Activated CD4-positive, alpha-beta T cell treated with anti-CD3 and anti-CD28 coated beads, Interleukin-2, amount 10 ng/mL, durations not matched to agents 24 days and 14 days (primary cell): ENCODE measurements at places on chromosomes 1 and 21. TPM values are rescaled to one million over a fixed set of nuclear protein-coding genes. Genes with fewer than 3 reads are reported as not detected.

C1QB gene
- total RNA-seq = not detected in 2 replicates

SPATA45 gene
- total RNA-seq = not detected in 2 replicates

GJA5 gene
- not detected in 2 replicates for total RNA-seq

BLACAT1 gene
- total RNA-seq = 0.16 and 0.17 TPM in 2 replicates

ICOSLG gene
- 7.6 and 8.3 TPM in 2 replicates for total RNA-seq

DNA sequence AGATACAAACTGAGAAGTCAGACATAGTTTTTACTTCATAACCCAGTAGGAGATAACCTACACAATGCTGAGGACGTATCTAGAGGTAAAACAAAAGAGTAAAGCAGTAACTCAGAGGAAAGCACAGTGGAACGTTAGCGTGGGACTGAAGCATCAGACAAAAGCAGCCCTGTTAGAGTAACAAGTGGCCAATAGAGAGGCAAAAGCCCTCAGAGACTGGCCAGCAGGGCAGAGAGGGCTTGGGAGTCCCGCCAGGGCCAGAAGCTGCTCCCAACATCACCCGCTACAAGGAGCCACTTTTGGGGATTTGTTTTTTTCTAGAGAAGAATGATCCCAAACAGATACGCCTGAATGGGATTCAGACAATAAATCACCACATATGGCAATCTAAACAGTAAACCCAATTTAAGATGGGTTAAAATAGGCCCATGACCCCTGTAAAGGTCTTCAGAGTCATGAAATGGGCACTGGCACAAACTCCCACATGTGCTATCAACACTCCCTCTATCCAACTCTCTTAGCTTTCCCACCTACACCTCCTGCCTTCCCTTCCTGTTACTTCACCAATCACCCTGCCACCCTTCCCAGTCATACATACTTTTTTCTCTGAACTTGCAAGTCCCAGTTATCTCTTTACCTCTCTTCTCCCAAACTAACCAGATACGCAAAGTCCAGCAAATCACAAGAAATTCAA lies 17.2 kb downstream of the TADA1 start:
- H3K36me3 ChIP-seq = peaks cover 67% of the 10 kb centered on the region
- peaks cover 14% of the 10 kb centered on the region for H3K4me1 ChIP-seq
- H3K4me3 ChIP-seq = no peak overlapping the region
- H3K27me3 ChIP-seq = no peaks in the 10 kb centered on the region

GRCh38 chr1:203063287-203063686 lies 22.5 kb downstream of the MYOG start:
- no peak overlapping the region for H3K4me3 ChIP-seq
- H3K4me1 ChIP-seq = peaks cover 2% of the 10 kb centered on the region
- no peak overlapping the region for H3K27ac ChIP-seq
- no peak for DNase-seq

DNA sequence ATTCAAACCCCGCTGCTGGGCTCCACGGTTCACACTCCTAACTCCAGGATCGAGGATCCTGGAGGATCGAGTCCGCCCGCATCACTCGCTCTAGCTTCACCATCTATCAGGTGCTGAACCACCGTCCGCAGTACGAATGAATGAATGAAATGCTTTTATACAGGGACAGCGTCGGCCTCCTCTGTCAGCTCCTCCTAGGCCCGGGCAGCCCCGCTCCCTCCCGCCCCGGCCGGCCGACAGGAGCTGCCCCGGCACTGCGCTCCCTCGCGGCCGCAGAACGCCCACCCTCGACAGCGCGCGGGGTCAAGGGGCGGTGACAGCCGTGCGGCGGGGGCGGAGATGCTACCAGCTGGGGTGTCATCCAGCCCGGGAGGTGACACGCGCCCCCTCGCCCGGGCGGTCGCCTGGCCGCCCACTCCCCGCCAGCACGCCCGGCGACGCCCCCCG lies 520 bp downstream of the ZBTB17 start:
- DNase-seq = peak; percentile 93
- no peaks in the 10 kb centered on the region for H3K27me3 ChIP-seq
- peaks cover 32% of the 10 kb centered on the region for H3K36me3 ChIP-seq
- H3K4me3 ChIP-seq = peak overlapping the region; percentile 90
- peaks cover 44% of the 10 kb centered on the region for H3K4me1 ChIP-seq
- H3K27ac ChIP-seq = peak overlapping the region; percentile 93

DNA sequence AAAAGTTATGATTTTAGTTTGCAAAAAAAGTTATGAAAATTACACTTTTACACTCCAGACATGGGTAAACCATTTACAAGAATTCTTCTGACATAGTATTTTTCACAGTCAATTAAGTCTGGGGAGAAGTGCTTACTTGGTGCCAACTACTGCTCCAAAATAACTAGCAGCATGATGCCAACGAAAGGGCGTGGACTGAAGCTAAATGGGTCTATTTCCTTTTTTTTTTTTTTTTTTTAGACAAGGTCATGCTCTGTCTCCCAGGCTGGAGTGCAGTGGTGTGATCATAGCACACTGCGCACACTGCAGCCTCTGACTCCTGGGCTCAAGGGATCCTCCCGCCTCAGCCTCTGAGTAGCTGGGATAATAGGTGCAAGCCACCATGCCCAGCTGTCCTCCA lies 43.2 kb downstream of the FMO4 start:
- peaks cover 6% of the 10 kb centered on the region for H3K27me3 ChIP-seq
- H3K4me3 ChIP-seq = no peak overlapping the region
- no peaks in the 10 kb centered on the region for H3K36me3 ChIP-seq

DNA sequence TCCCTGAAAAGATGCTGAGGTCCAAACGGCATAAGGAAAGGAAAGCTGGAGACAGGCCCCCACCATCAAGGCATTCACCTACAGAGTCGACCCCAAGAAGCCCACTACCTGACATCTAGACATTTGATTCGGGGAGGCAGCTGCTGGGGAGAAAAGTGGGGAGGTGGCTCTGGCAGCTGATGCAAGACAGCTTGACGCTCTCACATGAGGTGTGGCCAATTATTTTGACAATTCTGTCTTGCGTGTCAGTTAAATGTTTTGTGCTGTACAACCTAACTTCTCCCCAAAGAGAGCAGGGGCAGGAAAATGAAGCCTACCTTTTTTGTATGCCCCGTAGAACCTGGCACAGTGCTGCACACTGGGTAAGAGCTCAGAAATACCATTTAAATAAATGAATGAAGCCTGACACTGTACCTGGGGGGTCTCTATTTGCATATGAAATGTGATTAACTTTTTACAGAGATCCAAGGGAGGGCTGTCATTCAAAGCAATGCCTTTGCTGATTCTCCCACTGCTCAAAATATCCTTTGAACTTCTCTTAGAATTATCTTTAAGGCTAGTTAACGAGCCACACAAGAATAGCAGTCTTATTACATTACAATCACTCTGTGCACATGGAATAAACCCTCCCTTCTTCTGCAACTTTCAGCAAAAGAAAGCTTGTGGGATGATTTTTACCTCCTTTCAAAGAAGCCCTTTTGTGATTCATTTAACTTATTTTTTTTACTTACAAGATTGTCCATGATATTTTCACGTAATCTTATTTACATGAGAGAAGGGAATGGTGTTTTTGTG lies 163.2 kb downstream of the TNR start:
- H3K4me3 ChIP-seq = no peak overlapping the region
- H3K4me1 ChIP-seq = no peaks in the 10 kb centered on the region
- no peak for DNase-seq
- H3K36me3 ChIP-seq = no peaks in the 10 kb centered on the region
- no peak overlapping the region for H3K27ac ChIP-seq

GRCh38 chr1:202659541-202659940 lies 50.7 kb downstream of the SYT2 start:
- no peaks in the 10 kb centered on the region for H3K4me1 ChIP-seq
- no peaks in the 10 kb centered on the region for H3K36me3 ChIP-seq
- no peak overlapping the region for H3K4me3 ChIP-seq
- peaks cover 40% of the 10 kb centered on the region for H3K27me3 ChIP-seq
- no peak for DNase-seq

GRCh38 chr1:115462566-115463076 lies 124.6 kb upstream of the NGF start:
- no peak overlapping the region for H3K4me3 ChIP-seq
- no peak for DNase-seq

DNA sequence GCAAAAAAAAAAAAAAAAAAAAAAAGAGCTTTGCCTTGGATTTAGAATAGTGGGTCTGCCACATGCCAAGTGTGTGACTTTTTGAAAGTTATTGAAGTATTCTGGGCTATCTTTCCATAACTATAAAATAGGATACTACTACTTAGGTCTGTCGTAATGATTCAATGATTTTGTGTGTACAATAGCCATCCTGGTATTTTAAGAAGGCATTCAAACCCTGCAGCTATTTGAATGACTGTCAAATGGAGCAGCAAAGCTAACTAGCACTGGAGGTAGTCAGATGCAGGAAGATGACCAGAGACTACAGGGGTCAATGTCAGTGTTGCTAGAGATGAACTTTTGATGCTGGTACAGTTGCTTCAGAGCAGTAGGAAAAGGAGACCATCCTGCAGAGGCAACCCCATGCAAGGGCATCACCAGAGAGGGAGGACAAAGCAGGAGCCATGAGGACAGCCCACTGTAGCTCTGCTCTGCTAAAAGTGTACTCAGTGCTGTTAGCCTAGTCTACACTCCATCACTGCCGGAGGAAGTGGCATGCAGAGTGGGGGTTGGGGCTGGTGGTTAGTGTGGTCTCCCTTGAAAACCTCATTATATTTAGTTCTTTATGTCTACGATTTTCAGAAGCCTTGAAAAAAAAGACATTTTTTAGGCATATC lies 29.0 kb downstream of the DUSP10 start:
- H3K4me1 ChIP-seq = peaks cover 81% of the 10 kb centered on the region
- H3K27ac ChIP-seq = peak overlapping the region; percentile 93
- DNase-seq = peak; percentile 95
- H3K36me3 ChIP-seq = peaks cover 29% of the 10 kb centered on the region
- no peaks in the 10 kb centered on the region for H3K27me3 ChIP-seq

- H3K36me3 ChIP-seq = no peaks in the 10 kb centered on the region
- no peak overlapping the region for H3K27ac ChIP-seq
- DNase-seq = no peak
- H3K27me3 ChIP-seq = peaks cover 4% of the 10 kb centered on the region
- H3K4me3 ChIP-seq = no peak overlapping the region
- H3K4me1 ChIP-seq = peaks cover 6% of the 10 kb centered on the region
Observed at GRCh38 chr1:8241417-8242014, 76.4 kb upstream of the SLC45A1 start.

DNA sequence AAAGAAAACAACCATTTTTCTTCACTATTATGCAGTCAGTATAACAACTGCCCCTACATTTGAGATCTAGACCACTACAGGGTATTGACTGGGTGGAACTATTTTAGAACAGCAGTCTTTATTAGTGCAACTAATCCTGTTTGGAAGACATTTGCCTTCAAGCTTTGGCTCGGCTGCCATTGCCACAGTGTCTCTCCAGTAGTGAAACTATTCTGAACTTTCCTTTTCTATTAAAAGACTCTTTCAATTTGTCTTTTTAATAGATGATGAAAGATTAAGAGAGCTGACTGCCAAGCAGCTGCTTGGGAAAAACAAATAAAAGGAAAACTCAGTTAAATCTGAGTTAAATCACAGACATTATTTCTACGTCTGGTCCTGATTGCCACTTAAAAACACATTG lies 49.3 kb downstream of the LPGAT1 start:
- no peak for DNase-seq
- H3K36me3 ChIP-seq = peaks cover 32% of the 10 kb centered on the region
- H3K4me3 ChIP-seq = no peak overlapping the region

- H3K4me3 ChIP-seq = no peak overlapping the region
- no peak overlapping the region for H3K27ac ChIP-seq
- H3K27me3 ChIP-seq = peaks cover 2% of the 10 kb centered on the region
- no peak for DNase-seq
- peaks cover 2% of the 10 kb centered on the region for H3K4me1 ChIP-seq
Observed at GRCh38 chr21:36639769-36640168, 59.1 kb upstream of the SIM2 start.

- DNase-seq = no peak
- H3K36me3 ChIP-seq = no peaks in the 10 kb centered on the region
- no peaks in the 10 kb centered on the region for H3K27me3 ChIP-seq
Observed at GRCh38 chr1:104856091-104856490, 1106.4 kb downstream of the AMY1C start.

DNA sequence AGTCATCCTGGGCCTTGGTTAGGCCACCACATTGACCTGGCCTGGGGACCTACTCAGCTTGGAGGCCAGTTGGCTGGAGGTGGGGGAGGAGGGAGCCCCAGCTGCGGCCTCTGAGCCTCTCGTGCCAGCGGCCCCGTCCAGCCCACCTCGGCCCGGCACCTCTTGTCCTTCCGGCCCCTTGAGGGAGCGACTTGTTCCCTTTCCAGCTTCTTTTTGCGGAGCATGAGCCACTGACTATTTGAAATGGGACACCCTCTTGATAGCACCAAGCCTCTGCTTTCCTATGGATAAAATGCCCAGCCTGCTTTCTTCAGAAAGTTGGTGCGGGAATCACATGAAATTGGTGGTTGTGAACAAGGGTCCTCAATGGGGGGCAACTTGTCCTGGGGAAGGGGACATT lies 24.7 kb upstream of the ARHGEF10L start:
- no peak overlapping the region for H3K27ac ChIP-seq
- no peaks in the 10 kb centered on the region for H3K4me1 ChIP-seq
- no peak overlapping the region for H3K4me3 ChIP-seq
- H3K36me3 ChIP-seq = no peaks in the 10 kb centered on the region
- peaks cover 2% of the 10 kb centered on the region for H3K27me3 ChIP-seq
- no peak for DNase-seq

- H3K4me3 ChIP-seq = no peak overlapping the region
- no peak overlapping the region for H3K27ac ChIP-seq
- no peak for DNase-seq
- H3K36me3 ChIP-seq = peaks cover 21% of the 10 kb centered on the region
- H3K4me1 ChIP-seq = peaks cover 7% of the 10 kb centered on the region
- no peaks in the 10 kb centered on the region for H3K27me3 ChIP-seq
Observed at GRCh38 chr1:11944358-11944931, 9.9 kb downstream of the PLOD1 start.

GRCh38 chr1:218925777-218926176 lies 247.9 kb upstream of the LYPLAL1 start:
- H3K4me3 ChIP-seq = no peak overlapping the region
- H3K27ac ChIP-seq = no peak overlapping the region
- H3K4me1 ChIP-seq = no peaks in the 10 kb centered on the region
- no peak for DNase-seq

DNA sequence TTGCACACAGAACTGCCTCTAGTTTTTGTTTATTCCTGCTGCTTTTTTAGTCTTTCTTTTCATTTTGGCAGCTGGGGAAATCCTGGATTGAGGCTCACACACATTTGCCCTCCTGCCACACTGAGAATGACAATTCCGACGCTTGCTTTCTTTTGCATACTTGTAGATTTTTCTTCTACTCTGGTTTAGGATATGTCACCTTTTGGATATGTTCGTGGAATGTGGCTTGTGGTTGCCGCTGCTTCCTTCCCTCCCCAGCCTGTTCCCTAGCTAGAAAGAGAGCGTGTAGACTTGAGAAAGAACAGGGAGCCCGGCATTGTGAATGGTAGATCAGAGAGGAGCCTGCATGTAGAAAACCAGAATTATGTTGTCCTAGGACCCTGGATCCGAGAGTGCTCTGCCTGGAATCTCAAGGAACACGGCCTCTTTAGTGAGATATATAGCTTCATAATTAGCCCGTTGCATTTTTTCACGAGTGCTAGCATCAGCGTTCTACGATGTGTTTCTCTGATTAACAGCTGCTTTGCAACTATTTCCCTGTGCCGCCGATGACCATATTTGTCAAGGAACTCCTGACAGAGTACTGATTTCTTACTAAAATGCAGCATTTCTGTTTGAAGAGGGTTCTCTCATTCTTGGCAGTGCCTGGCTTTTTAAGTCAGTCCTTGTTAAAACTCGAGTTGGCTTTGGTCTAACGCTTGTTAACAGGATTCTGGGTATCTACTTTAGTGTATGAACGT lies 56.2 kb downstream of the PEX14 start:
- peaks cover 11% of the 10 kb centered on the region for H3K4me1 ChIP-seq
- no peak for DNase-seq
- no peaks in the 10 kb centered on the region for H3K27me3 ChIP-seq
- H3K36me3 ChIP-seq = peaks cover 4% of the 10 kb centered on the region
- H3K27ac ChIP-seq = no peak overlapping the region
- H3K4me3 ChIP-seq = no peak overlapping the region
